A549 treated with CORT108297 at 1 μM for 4 hours (cell line): ENCODE measurements at places on chromosomes 6 and 20. TPM values are rescaled to one million over a fixed set of nuclear protein-coding genes. Genes with fewer than 3 reads are reported as not detected.

CST2 gene
- 0.10 to 0.32 TPM (median 0.13 TPM) in 3 of 5 replicates, not detected in the others for total RNA-seq

MUC21 gene
- not detected in 5 replicates for total RNA-seq

SEL1L2 gene
- not detected in 5 replicates for total RNA-seq

GRIK2 gene
- 0.30 to 0.48 TPM (median 0.35 TPM) in 5 replicates for total RNA-seq

STMN3 gene
- 6.6 to 12.3 TPM (median 10.5 TPM) in 5 replicates for total RNA-seq

CASS4 gene
- total RNA-seq: 0.03 to 0.07 TPM in 2 of 5 replicates, not detected in the others

NEDD9 gene
- 30.3 to 45.7 TPM (median 40.6 TPM) in 5 replicates for total RNA-seq

TM9SF4 gene
- total RNA-seq: 33.6 to 39.4 TPM (median 38.7 TPM) in 5 replicates

PTK6 gene
- total RNA-seq: 2.2 to 3.5 TPM (median 3.2 TPM) in 5 replicates

PRKN gene
- total RNA-seq: 0.02 to 0.47 TPM (median 0.12 TPM) in 4 of 5 replicates, not detected in the other

RNF146 gene
- 9.5 to 11.3 TPM (median 9.8 TPM) in 5 replicates for total RNA-seq

CD83 gene
- total RNA-seq: 1.8 to 2.6 TPM (median 2.0 TPM) in 5 replicates

PROKR2 gene
- not detected in 5 replicates for total RNA-seq

NKX2-2 gene
- not detected in 5 replicates for total RNA-seq

OXT gene
- not detected in 5 replicates for total RNA-seq

PNLDC1 gene
- total RNA-seq: 0.06 to 0.13 TPM (median 0.07 TPM) in 5 replicates

CDSN gene
- 0.03 TPM in 1 of 5 replicates, not detected in the others for total RNA-seq

AGER gene
- 1.4 to 2.3 TPM (median 1.7 TPM) in 5 replicates for total RNA-seq

CFB gene
- total RNA-seq: 1.5 to 3.3 TPM (median 2.4 TPM) in 5 replicates

OOEP gene
- not detected in 5 replicates for total RNA-seq

CTAGE9 gene
- total RNA-seq: not detected in 5 replicates

TFAP2A gene
- 14.3 to 17.6 TPM (median 16.4 TPM) in 5 replicates for total RNA-seq

GLP1R gene
- total RNA-seq: not detected in 5 replicates

EBF4 gene
- total RNA-seq: 2.5 to 3.9 TPM (median 3.0 TPM) in 5 replicates

SLC17A9 gene
- 0.03 to 0.13 TPM (median 0.08 TPM) in 4 of 5 replicates, not detected in the other for total RNA-seq

DEFB124 gene
- not detected in 5 replicates for total RNA-seq

ACTL10 gene
- 0.05 TPM in 1 of 5 replicates, not detected in the others for total RNA-seq

CST7 gene
- total RNA-seq: not detected in 5 replicates

ASIP gene
- not detected in 5 replicates for total RNA-seq

BTNL2 gene
- not detected in 5 replicates for total RNA-seq

HSPA1A gene
- total RNA-seq: 250 to 374 TPM (median 304 TPM) in 5 replicates

OTOR gene
- total RNA-seq: not detected in 5 replicates
